ENCODE measurements at places on chromosomes 1 and 21.

- no peak for DNase-seq
Observed at GRCh38 chr1:8563944-8564537, 246.1 kb downstream of the SLC45A1 start.

- DNase-seq, result no peak
Observed at GRCh38 chr1:159092036-159092760, 15.6 kb upstream of the AIM2 start.

GRCh38 chr1:227733309-227733705 lies 1.8 kb downstream of the JMJD4 start:
- DNase-seq, result no peak

- no peak for DNase-seq
Observed at GRCh38 chr1:235953801-235954200, 87.1 kb upstream of the LYST start.

GRCh38 chr1:229131243-229132105 lies 139.4 kb upstream of the RAB4A start:
- DNase-seq, result no peak

DNA sequence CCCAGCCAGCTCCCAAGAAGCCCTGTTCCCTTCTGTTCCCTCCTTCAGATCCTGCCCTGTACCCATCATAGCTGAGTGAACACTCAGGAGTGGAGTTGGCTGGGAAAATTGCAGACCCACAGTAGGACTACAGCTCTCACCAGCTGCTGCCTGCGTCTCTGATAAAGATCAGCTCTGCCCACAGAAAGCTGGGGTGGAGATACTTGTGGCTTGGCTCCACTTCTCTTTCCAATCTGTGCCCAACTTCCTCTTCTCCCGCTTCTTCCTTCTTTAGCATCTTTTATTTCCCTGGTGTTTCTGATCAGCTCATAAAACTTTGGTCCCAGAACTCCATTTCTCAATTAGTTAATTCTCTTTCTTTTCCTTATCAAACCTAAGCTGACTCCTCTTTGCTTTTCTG lies 5.5 kb upstream of the CD1A start:
- no peak for DNase-seq

DNA sequence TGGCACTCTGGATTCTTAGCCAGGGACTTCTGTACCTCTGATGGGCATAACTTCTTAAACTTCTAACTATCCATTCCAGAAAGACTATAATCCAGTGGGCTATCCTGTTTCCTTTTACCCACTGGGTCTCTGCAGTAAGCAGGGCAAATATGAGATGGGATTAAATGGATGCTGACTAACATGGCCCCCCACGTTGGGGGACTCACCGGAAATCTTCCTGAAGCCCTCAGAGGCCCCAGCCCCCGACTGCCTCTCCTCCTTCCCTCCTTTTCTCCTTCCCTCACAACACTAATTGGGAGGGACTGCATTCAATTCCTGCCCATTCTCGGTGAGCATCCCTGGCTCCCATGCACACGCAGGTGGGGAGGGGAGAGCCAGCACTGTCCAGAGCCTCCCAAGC lies 70.1 kb downstream of the SSBP3 start:
- DNase-seq, result no peak

Data from NCI-H1930 (cell line).